NCI-H2227 treated with DMSO at 0.1 percent for 48 hours (cell line): ENCODE measurements at places on chromosomes 5 and 9.
A peak's percentile ranks its signal among the peaks of the same experiment; 100 is the strongest.

- DNase-seq: no peak
Observed at GRCh38 chr5:76736679-76737556, 21.0 kb downstream of the F2R start.

GRCh38 chr5:98144710-98145109 lies 628.8 kb upstream of the RGMB start:
- DNase-seq: no peak

DNA sequence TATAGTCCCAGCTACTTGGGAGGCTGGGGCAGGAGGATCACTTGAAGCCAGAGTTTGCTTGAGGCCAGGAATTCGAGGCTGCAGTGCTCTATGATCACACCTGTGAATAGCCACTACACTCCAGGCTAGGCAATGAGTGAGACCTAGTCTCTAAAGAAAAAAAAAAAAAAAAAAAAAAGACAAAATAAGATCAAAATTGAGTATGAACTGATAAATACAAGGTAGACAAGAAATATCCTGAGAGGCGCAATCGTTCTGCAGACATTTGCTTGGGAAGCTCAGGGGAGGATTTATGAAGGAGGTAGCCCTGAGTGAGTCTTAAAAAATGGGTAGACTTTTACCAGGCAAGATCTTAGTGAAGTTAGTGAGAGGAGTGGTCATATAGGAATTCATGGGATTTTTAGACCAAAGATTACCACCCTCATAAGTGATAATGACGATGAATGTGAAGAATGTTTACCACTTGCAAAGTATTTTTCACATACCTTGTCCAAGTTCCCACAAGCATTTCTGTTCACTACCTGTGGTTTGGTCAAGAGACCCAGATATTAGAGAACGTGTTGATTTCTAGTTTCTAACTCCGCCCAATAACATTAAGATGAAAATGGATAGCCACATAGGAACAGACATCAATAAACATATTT lies 4.4 kb downstream of the PDCD1LG2 start:
- DNase-seq: no peak

DNA sequence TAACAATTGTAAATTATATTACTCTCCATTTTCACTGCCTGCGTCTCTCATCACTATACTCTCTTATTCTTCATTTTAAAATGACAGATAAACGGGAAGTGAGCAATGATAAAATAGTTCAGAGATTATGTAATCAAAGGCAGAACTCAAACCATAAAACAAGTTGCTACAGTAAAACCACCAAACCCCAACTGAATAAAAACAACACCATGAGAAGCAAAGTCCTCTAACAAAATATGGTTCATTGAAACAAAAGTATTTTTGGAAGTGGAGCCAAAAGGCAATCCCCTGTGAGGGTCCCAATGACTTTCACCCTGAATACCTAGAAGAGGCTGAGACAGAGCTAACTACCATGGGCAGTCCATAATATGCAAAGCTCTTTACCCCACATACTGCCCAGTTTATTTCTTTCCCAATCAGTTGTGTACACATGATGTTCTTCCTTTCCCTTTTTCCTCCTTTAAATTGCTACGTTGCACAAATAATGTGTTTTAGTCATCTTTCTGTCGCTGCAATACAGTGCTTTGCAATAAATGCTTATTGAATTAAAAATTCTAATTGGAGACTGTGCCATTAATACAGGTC lies 64.0 kb upstream of the PTGER4 start:
- no peak for DNase-seq

DNA sequence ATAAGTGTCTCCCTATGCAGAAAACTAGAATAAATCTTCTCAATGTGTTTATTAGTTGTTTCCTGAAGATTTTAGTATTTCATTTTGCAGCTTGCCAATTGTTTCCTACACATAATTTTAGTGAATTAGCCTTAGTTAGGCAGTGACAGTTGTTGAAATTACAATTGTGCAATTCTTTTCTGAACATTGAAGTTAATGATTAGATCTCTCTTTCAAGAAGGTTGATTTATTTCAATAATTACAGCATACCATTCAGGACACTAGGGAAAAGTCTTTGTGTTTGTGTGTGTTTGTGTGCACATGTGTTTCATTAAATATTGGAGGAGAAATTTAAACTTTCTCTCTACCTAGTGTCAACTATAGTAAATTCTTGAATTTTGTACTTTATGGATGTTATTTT lies 199.6 kb upstream of the MPDZ start:
- DNase-seq: no peak

DNA sequence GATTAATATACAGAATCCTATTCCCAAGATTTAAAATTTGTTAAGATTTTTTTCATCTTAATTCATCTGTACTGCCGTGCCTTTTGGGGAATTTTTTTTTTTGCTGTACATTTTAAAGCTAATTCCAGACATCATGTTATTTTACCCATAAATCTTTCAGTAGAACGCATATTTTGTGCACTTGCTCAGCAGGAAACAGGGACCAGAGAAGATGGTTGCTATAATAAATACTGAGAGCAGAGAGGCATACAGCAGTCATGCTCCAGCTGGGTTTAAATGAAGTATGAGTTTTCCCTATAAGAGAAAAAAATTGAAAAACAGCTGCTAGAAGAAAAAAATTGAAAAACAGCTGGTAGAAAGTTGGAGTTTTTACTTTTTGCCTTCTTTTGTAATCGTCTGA lies 196.9 kb upstream of the PUM3 start:
- DNase-seq: no peak

- DNase-seq: peak; percentile 1
Observed at GRCh38 chr9:120438836-120439546, 141.0 kb downstream of the CDK5RAP2 start.

GRCh38 chr5:171418982-171419687 lies at the start of gene FGF18:
Gene FGF18, plus strand, starts transcription at chr5:171419647. Its CDS starts 553 bp downstream, at chr5:171420200.
- peak; percentile 25 for DNase-seq

GRCh38 chr5:145160679-145161078 lies 674.5 kb downstream of the PRELID2 start:
- no peak for DNase-seq

GRCh38 chr9:78493166-78493742 lies 196.3 kb downstream of the PSAT1 start:
- DNase-seq: no peak

DNA sequence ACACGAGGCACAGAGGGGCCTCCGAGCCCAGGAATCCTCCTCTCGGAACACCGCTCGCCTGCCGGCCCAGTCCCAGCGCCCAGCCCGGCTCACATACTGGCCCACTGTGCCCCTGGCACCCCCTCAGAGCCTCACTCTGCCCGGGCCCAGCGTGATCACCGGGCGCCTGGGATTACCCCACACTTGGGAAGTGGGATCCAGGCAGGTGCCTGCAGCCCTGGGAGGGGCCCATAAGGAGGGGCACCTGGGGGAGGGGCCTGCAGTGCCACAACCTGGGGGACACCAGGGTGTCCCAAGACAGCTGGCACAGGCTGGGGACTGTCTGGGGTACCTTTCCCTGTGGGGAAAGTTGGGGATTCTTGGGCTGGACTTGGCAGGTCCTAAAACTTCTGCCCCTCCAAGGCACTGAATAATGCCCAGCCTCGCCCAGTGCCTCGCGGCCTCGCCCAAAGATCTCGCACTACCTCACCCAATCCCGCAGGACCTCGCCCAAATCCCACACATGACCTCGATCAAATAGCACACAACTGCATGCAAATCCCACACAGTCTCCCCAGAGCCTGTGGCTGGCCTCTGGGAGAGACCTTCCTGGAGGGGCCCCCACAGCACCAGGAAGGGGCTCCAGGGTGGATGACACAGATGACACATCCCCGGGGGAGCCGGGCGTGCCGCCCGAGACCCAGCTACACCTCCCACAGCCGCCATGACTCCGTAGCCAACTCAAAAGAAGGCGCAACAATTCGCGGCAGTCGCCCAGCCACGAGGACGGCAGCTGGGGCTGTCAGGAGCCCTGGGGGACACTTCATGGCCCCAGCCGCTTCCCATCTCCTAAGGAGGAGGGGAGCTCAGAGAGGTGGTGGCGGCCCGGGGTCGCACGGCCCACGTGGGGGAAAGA lies 13.7 kb downstream of the NOTCH1 start:
- DNase-seq: no peak

- DNase-seq: no peak
Observed at GRCh38 chr5:146589028-146589345, 73.0 kb upstream of the GPR151 start.

DNA sequence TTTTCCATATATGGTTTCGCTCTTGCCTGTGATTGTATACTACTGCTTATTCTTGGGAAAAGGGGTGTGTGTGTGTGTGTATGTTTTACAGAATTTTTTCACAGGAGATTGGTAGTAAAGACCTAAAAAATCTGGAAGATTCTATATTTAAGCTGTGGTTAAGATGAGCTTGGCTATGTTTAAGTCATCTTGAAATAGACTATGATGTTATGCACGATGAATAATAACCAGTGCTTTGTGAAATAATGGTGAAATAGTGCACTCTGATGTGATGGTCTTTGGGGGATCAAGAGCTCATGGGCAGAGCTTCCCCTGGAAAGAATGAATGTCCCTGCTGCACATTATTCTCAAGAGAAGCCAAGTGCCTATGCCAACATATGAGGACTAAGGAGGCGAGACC lies 301.0 kb downstream of the ACTL7B start:
- DNase-seq: no peak

GRCh38 chr9:130854092-130854491 lies 19.0 kb downstream of the ABL1 start:
- no peak for DNase-seq

DNA sequence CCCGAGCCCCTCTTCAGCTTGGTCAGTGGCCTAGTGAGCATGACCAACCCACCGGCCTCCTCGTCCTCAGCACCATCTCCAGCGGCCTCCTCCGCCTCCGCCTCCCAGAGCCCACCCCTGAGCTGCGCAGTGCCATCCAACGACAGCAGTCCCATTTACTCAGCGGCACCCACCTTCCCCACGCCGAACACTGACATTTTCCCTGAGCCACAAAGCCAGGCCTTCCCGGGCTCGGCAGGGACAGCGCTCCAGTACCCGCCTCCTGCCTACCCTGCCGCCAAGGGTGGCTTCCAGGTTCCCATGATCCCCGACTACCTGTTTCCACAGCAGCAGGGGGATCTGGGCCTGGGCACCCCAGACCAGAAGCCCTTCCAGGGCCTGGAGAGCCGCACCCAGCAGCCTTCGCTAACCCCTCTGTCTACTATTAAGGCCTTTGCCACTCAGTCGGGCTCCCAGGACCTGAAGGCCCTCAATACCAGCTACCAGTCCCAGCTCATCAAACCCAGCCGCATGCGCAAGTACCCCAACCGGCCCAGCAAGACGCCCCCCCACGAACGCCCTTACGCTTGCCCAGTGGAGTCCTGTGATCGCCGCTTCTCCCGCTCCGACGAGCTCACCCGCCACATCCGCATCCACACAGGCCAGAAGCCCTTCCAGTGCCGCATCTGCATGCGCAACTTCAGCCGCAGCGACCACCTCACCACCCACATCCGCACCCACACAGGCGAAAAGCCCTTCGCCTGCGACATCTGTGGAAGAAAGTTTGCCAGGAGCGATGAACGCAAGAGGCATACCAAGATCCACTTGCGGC lies 1.8 kb downstream of the EGR1 start:
- DNase-seq: no peak

DNA sequence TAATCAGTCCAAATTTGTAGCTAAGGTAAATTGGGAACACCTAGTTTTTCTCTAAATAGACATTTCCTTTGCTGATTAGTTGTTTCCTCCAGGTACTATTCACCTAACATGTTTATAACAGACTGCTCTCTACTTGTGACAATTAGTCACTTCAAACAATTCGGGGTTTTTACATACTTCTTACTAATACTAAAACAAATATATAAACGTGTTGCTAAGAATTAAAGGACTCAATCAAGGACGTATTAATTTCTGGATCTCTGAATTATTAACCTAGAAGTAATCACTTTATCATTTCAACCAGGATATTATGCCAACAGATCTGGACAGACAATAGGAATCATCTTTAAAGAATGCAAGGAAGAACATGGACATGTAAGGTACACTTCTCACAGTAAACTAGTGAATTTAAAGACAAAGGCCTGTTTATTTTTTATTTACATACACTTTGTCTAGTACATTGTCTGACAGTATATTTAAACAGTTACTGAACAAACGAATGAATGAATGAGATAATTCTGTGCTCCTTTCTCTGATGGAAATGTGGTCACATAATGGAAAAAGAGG lies 22.3 kb downstream of the PJA2 start:
- no peak for DNase-seq

GRCh38 chr9:103068753-103069152 lies 73.6 kb downstream of the CYLC2 start:
- DNase-seq: no peak

DNA sequence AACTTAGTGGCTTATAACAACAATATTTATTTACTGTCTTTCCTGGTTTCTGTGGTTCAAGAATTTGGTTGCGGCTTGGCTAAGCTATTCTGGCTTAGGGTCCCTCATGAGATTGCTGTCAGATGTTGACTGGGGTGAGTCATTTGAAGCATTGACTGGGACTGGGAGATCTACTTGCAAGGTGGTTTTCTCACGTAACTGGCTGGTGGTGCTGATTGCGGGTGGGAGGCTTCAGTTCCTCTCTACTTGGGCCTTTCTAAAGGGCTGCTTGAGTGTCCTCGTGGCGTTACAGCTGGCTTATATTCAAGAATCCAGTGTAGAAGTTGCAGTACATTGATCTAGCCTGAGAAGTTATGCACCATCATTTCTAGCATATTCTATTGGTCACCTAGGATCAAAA lies 218.5 kb upstream of the ELAVL2 start:
- no peak for DNase-seq

- DNase-seq: no peak
Observed at GRCh38 chr5:32135086-32135485, 39.0 kb downstream of the GOLPH3 start.

- no peak for DNase-seq
Observed at GRCh38 chr5:96327722-96328121, 105.3 kb downstream of the PCSK1 start.

DNA sequence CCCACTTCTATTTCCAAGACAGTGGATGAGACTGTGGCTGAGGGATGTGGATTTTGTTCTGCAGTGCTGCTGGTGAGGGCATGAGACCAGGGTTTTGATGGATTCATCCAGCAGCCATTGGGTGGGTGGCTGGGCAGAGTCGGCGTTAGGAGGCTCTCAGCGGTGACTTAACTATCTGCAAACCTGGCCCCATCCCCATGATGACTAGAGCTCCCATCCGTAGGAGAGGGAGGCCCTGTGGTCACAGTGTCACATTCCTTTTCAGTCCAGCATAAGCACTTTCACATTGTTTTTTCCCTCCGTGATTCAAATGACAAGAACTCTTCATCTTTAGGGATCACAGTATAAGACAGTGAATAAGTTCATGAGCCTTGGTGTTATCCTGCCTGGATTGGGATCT lies 60.4 kb upstream of the SPRY4 start:
- no peak for DNase-seq

- DNase-seq: no peak
Observed at GRCh38 chr5:112878760-112879159, 17.7 kb downstream of the SRP19 start.

GRCh38 chr5:178330791-178331404 lies 98.3 kb upstream of the PHYKPL start:
- DNase-seq: no peak

GRCh38 chr5:80920333-80920732 lies 39.8 kb upstream of the RASGRF2 start:
- DNase-seq: no peak

- no peak for DNase-seq
Observed at GRCh38 chr5:170132269-170132975, 26.7 kb downstream of the FOXI1 start.
